NCI-H69 (cell line): ENCODE measurements at places on chromosomes 4 and X.

- peak; percentile 50 for DNase-seq
These were observed 217.6 kb downstream of the PTTG2 start for GRCh38 chr4:38177641-38178391.

GRCh38 chrX:47216393-47216925 lies 2.0 kb upstream of the CDK16 start:
- no peak for DNase-seq

- peak; percentile 66 for DNase-seq
These were observed 480.8 kb upstream of the FAT1 start for GRCh38 chr4:187204389-187204918.

GRCh38 chrX:8191022-8191421 lies 20.0 kb upstream of the VCX2 start:
- DNase-seq: peak; percentile 3

DNA sequence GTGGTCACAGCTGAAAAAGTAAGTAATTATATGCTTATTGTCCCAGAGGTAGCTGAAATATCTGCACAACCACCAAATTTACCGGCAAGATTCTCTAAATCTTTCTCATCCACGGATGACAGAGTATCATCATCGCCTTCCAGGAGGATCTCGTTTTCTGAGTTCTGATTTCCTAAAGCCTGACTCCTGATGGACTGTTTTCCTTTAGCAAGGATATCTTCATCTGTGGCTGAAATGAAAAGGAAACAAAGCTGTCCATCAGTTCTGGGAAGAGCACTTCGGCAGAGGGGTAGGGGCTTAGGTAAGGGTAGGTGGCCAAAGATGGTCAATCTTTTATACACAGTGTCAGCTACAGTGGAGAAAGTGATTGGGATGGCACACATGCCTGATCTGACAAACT lies 8.7 kb downstream of the MAB21L2 start:
- DNase-seq: peak; percentile 38

GRCh38 chr4:101785486-101785885 lies 5.0 kb upstream of the BANK1 start:
- DNase-seq: no peak

GRCh38 chr4:181698221-181698620 lies 545.0 kb upstream of the TENM3 start:
- no peak for DNase-seq

- DNase-seq: no peak
These were observed 45.6 kb downstream of the FHL1 start for GRCh38 chrX:136192839-136193414.

- no peak for DNase-seq
These were observed 222.1 kb upstream of the RPL34 start for GRCh38 chr4:108398316-108398715.
